Activated CD8-positive, alpha-beta memory T cell treated with anti-CD3 and anti-CD28 coated beads for 1 hour (primary cell): ENCODE measurements at places on chromosomes 2 and 18.

DNA sequence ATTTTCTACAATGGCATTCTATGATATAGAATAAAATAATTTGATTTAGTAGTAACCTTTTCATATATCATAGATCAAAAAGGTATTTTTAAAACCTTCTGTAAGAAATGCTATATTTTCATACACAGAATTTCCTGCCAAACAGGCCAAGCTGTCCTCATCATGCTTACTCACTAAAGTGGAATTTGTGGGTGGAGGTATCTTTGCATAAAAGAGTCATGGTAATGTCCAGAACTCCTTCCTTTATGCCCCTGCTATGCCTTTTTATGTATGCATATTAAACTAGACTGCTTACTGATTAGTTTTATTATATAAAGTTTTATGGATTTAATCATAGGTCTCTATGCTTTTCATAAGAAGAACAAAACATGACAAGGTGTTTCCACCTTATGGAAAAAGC is 27.5 kb upstream of the MARCHF7 start:
- DNase-seq, result no peak

GRCh38 chr18:38572554-38573111 is 1007.0 kb upstream of the CELF4 start:
- DNase-seq, result no peak

DNA sequence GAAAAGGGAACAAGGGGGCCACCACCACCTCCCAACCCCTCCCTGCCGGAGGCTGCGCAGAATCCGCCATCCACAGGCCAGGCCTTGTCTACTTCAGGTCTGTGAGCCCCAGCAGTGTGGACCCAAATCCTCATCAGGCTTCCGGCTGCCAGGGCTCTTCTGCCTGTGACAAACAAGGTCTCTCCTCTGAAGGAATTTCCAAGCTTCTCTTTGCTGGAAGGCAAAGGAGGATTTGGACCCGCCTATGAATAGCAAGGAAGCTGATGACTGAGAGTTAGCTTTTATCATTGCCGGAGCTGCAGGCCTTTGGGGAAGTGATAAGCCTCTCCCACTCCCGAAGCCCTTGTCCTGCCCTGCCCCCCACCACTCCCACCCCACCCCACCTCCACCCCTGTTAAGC is 93.7 kb upstream of the SH3BP4 start:
- DNase-seq, result no peak

- DNase-seq, result no peak
Observed at GRCh38 chr2:239184179-239184578, 216.6 kb downstream of the HDAC4 start.

- no peak for DNase-seq
Observed at GRCh38 chr2:213279971-213280370, 4.3 kb upstream of the SPAG16 start.

DNA sequence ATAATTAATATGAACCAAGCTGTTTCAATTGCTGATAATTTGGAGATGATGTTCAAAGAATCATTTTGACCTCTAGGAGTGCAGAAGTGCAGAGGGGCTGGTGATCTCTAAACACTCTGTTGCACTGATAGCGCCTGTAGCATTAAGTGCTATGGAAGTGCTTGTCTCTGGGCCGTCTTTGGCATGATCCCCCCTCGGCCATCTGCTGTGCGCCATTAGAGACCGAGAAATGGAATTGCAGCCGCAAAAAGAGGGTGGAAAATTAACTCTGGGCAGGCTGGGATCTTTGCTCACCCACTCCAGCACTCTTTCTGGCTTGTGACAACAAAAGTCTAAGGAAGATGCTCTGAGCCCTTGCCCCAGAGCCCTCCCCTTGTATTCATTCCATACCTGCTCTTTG is 23.4 kb downstream of the AKAIN1 start:
- no peak for DNase-seq

GRCh38 chr2:226308986-226309385 is 490.6 kb downstream of the IRS1 start:
- no peak for DNase-seq

DNA sequence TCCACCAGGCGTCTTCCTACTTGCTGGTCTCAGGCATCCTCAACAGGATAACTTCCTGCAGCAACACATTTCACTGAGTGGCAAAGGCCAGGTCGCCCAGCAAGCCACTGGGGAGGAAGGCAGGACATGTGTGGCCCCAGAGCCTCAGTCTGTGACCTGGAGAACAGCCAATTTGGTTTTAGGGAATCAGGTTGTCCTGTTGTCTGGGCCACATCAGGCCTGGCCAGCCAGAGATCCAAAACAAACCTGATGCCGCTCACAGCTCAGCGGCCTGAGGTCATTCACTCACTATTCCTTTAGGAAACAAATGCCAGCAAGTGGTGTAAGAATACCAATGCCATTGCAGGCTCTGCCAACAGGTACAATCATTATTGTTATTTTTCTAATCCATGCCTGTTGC is 210.7 kb downstream of the VAPA start:
- no peak for DNase-seq

GRCh38 chr2:186980787-186981550 is 132.0 kb upstream of the ZSWIM2 start:
- DNase-seq, result no peak

GRCh38 chr2:240155745-240156390 is 15.4 kb upstream of the OTOS start:
- DNase-seq, result no peak

GRCh38 chr2:233821196-233821595 is 33.1 kb downstream of the HJURP start:
- DNase-seq, result no peak

DNA sequence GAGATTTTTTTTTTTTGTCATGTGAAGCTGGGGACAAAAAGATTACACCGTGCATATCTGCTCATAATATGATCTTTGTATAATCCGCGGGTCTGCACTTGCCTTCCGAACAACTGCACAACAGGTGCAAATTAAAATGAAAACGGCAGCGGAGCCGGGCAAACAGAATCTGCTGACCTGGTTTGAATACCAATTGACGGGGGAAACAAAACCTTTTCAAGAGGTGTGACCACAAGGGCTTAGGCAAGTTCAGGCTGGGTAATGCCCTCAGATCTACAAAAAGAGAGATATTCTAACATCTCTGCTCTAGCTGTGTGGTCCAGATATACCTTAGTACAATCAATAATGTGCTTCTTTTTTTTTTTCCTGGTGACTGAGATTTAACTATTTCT is 88.5 kb downstream of the ZEB2 start:
- no peak for DNase-seq

DNA sequence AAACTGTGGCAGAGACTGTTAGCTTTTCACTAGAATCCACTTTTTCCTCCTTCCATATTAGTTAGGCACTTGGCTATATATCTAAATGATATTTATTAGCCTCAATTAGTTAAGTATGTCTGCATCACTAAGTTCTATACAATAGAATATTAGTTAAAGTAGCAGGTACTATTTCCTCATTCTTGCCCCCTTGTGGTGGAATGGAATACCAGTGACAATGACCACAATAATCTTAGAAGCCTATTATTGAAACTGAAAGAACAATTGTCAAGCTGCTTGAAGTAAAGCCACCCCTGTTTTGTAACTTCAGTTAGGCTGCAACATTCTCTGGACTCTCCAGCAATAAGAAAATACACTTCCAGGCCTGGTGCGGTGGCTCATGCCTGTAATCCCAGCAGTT is 476.3 kb upstream of the VWC2L start:
- DNase-seq, result no peak

GRCh38 chr2:119383410-119384140 is 16.8 kb downstream of the DBI start:
- DNase-seq, result no peak

DNA sequence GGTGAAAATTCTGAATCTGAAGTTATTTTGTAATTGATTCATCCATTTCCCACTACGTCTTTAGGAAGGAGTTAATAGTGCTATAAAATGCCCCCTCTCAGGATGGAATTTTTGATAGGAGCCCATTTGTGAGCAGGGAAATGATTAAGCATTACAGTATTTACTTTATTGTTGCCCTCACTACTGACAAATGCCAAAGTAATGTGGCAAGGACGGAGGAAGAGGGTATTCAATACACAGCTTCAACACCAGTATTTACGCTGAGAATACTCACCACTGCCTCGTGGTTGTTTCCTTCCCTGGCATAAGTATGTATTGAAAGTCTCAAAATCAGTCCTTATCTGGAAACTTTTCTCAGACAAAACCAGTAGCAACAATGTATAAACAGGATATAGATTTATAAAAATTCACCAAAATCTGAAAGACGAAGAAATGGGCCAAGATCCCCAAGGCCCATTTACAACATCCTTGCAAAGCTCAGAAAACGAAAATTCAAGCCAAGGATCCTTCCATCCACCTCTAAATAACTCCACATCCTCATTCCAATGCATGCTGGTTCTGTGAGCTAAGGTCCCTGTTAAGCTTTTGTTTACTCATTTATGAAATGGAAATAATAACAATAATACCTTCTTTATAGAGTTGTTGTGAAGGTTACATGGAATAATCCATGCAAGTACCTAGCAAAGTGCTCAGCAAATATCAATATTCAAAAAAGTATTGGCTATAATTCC is 29.3 kb downstream of the FEZ2 start:
- no peak for DNase-seq

DNA sequence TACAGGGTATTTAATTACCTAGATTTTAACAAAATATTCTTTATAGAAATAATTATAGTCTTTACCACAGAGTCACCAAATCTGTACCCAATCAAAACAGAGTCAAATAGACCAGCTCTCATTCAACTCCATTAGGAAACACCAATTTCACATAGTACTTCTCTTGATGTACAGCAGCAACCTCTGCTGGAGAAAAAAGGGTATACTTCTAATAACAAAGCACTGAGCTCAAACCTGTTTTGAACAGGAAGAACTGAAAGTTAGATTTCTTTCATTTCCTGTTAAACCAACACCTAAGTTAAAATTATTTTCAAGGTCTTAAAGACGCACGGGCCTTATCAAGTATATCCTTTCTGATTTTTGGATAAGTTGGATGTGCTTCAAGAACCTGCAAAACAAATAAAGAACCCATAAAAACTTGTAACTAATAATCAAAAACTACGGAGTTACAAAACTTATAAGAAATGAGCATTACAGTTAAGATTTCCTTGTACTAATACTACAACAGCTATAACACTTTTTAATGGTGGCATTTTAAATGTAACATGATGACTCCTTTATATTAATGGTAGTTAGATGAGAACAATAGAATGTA is 79.0 kb downstream of the TTC21B start:
- DNase-seq, result no peak

DNA sequence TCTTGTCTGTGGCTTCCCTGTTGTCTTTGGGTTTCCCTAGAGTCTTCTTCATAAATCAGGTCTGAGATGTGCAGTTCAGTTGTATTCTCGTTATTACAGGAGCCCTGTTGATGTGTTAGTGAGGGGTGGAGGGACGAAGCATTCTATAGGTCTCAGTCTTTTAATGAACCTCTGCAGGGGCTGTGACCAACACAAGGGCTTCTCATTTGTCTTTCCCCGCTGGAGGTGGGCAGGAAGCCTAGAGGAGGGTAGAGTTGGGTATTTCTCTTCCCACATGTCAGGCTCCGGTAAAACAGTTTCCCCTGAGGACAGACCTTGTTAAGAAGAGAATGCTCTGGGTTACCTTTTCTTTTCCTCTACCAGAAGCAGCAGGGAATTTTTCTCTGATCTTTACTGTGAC is 31.2 kb downstream of the PROC start:
- DNase-seq, result no peak

DNA sequence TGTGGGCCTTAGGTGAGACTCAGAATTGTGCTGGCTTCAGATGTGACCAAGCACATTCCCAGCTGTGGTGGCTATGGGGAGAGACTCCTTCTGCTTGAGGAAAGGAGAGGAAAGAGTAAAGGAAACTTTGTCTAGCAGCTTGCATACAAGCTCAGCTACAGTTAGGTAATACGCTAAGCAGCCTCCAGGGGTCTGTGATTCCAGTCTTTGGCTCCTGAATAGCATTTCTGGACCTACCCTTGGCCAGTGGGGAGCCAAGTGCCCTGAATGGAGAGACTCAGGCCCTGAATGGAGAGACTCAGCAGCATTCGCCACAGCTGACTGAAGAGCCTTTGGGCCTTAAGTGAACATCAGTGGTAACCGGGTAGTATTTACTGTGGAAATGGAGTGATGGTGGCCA is 227.4 kb upstream of the CDH7 start:
- no peak for DNase-seq

GRCh38 chr2:97801028-97801427 is 87.7 kb downstream of the ZAP70 start:
- DNase-seq, result no peak

- DNase-seq, result no peak
Observed at GRCh38 chr2:97995026-97995733, 568 bp downstream of the TMEM131 start.

- no peak for DNase-seq
Observed at GRCh38 chr2:43185146-43185545, 41.3 kb downstream of the ZFP36L2 start.

DNA sequence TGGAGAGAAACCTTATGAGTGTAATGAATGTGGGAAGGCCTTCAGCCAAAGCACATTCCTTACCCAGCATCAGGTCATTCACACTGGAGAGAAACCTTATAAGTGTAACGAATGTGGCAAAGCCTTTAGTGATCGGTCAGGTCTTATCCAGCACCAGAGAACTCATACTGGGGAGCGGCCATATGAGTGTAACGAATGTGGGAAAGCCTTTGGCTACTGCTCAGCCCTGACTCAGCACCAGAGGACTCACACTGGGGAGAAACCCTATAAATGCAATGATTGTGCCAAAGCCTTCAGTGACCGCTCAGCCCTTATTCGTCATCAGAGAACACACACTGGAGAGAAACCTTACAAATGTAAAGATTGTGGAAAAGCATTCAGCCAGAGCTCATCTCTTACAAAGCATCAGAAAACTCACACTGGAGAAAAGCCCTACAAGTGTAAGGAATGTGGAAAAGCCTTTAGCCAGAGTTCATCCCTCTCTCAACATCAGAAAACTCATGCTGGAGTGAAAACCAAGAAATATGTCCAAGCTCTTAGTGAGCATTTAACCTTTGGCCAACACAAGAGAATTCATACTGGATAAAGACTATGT is 7.8 kb downstream of the ZNF892 start:
- DNase-seq, result no peak

GRCh38 chr2:25309402-25309801 is 32.3 kb downstream of the DNMT3A start:
- no peak for DNase-seq

- DNase-seq, result no peak
Observed at GRCh38 chr2:5548991-5549715, 143.0 kb upstream of the SOX11 start.

DNA sequence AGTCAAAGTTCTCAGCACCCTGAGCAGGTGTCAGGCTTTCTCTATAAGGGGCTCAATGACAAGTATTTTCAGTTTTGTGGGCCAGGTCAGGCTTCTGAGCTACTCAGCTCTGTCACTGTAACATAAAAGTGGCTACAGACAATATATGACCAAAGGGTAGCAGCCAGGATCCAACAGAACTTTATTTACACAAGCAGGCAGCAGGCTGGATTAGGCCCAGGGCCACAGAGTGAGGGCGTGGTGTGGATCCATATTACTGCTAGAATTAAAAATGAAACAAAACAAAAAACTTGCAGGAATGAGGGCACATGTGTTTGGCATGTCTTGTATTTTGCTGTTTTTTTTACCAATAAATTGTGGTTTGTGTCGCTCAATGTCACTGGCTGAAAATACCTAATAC is 143.7 kb downstream of the EIPR1 start:
- no peak for DNase-seq
